ENCODE measurements at places on chromosomes 7 and 10.

GRCh38 chr7:94297397-94297838 lies 97.3 kb upstream of the COL1A2 start:
- DNase-seq, result no peak

GRCh38 chr10:122363722-122364463 lies 10.6 kb upstream of the PLEKHA1 start:
- peak; percentile 58 for DNase-seq

DNA sequence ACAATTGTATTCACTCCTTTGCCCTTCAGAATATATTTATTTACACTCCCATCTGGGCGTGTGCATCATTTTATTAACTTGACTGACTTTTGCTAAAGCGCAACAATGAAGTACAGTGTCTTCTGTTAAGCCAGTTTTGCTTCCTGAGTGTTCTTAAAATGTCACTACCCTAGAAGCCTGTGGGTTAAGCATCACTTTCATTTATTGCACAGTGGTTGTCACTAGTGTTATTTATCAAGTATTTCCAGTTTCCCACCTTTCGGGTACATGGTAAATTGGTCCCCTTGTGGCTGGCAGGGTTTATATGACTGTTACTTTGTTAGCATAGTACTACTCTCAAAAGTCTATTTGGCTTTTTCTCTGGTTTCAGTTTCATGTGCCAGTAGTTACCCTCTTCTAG lies 3.3 kb downstream of the HILPDA start:
- peak; percentile 39 for DNase-seq

GRCh38 chr7:42071372-42072261 lies 165.4 kb downstream of the GLI3 start:
- DNase-seq, result no peak

DNA sequence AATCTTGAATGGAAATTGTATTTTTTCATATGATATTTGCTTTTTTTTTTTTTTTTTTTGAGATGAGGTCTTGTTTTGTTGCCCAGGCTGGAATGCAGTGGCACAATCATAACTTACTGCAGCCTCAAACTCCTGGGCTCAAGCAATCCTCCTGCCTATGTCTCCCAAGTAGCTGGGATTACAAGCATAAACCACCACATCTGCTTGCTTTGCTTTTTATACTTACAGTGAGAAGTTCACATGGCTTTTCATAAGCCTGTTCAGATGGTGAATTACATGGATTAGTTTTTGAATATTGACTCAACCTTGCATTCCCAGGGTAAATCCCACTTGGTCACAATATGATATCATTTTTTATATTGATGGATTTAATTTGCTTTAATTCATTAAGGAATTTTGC lies 22.0 kb downstream of the LRRD1 start:
- DNase-seq, result no peak

GRCh38 chr7:130733931-130734814 lies at the start of gene KLF14:
TSS of gene KLF14 (minus strand) at chr7:130734207. CDS start at chr7:130734033, 174 bp downstream.
- peak; percentile 82 for DNase-seq

GRCh38 chr10:62014510-62014909 lies 113.0 kb downstream of the ARID5B start:
- no peak for DNase-seq

- DNase-seq, result no peak
These were observed 9.9 kb upstream of the NT5C3A start for GRCh38 chr7:33072471-33072870.

- no peak for DNase-seq
These were observed 52.3 kb downstream of the TACR2 start for GRCh38 chr10:69364232-69364940.

DNA sequence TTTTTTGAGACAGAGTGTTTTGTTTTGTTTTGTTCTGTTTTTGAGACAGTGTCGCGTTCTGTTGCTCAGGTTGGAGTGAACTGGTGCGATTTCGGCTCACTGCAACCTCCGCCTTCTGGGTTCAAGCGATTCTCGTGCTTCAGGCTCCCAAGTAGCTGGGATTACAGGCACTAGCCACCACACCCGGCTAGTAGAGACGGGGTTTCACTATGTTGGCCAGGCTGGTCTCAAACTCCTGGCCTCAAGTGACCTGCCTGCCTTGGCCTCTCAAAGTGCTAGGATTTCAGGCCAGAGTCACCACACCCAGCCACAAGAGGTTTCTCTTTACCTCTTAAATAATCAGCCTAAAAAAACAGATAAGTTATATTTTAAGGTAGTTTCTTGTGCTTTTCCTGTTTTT lies 8.7 kb upstream of the ARHGAP12 start:
- no peak for DNase-seq

DNA sequence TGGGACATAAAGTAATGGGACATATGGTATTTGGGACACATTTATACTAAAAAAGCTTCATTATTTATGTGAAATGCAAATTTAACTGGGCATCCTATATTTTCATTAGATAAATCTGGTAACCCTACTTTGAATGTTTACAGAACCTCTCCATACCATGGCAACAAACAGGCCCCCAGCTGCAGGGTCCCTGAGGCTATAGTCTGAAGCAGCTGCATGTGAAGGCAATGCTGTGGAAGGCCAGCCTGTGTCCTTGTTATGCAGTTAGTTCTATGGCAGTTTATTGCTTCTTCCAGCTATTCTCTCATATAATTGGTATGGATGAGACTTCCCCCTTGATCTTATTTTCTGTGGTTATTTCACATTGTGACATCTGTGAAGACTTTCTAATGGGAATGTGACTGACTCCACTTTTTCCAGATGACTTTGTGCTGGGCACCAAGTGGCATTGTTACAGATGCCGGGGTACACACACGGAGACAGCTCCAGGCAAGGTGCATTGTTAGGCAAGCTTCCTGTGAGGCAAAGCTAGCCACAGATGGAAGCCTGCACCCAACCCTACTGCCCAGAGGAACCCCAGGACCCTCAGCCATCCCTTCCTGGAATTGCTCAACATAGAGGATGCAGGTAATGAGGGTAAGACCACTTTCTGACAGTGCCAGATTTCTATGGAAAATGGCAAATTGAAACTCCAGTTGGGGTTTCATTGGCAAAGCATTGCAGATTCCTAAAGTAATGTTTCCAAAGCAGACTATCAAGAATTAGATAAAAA lies 49.5 kb upstream of the ADAM12 start:
- DNase-seq, result peak; percentile 11

GRCh38 chr10:79268742-79269141 lies 78.5 kb upstream of the PPIF start:
- no peak for DNase-seq

DNA sequence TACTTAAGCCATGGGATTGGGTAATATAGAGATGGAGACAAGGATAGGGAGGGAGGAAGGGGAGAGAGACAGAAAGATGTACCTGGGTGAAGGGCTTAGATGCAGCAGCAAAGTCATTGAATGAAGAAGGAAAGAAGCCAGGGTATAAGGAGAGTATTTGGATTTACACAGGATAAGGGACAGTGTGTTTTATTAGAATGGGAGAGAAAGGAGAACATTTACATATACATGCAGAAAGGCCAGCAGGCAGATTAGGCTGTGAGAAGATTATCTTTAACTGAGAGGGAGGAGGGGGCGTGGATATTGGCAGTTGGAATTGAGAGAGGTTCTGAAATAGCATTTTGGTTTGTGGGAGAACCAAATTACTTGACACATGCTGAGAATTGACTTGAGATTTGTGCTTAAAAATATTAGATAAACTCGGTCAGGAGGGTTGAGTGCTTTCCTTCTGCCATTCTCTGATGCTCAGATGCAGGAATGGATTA lies 161.5 kb upstream of the ZNF804B start:
- no peak for DNase-seq

- no peak for DNase-seq
These were observed 46.4 kb upstream of the SAMD8 start for GRCh38 chr10:75065076-75065475.

DNA sequence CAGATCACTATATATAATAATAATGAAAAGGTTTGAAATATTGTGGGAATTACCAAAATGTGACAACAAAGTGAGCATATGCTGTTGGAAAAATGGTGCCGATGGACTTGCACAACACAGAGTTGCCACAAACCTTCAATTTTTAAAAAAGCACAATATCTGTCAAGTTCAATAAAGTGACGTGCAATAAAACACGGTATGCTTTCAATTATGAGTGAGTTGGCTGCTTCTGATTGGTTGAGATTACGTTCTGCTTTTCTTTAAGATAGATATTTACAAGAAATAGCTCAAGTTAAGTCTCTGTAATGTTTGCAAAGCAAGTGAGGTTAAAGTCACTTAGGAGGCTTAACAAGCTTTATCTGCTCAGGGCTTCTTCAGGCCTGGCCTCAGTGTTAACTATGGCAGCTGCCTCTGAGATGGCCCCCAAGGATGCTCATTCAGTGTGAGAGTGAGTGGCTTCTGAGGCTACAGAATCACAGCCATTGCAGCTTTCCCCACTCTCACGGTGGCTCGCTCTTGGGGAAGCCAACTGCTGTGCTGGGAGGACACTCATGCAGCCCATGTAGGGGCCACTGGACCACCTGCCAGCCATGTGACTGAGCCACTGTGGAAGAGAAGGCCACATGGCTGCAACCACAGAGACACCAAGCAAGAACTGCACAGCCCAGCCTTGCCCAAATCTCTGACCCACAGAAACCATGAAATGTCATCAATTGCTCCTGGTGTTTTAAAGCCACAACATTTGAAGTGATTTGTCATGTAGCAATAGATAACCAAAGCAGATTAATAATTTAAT lies 78.3 kb upstream of the TMEM72 start:
- no peak for DNase-seq
